ENCODE measurements at places on chromosomes 3 and 15.

DNA sequence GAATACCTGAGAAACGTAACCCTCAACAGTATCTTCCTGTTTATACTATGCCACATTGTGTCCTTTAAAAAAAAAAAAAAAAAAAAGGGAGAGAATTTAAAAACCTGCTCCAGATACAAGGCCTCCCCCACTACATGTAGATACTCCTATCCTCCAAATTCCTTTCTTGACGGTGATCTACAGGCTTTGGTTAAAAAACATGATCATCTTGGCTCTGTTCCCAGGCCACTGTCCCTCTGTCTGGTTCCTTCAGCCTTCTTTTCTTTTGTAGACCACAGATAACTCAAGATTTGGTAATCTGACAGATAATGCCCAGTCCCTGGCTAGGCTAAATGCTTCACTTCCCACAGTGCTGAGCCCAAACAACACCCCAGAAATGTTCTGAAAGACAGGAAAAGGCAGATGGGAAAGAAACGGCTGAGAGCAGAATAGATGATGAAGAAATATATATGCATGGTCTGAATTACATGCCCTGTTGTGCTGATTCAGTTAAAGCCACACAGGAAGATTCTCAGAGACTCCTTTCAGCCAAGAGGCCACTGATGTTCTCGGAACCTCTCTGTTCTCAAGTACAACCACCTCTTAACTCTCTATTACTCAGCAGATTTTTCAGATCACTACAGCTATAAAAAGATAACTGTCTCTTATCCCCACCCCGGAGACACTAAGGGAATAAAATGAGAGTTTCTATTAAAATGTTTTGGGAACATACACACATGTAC is 48.3 kb downstream of the NPTN start:
- DNase-seq: no peak

DNA sequence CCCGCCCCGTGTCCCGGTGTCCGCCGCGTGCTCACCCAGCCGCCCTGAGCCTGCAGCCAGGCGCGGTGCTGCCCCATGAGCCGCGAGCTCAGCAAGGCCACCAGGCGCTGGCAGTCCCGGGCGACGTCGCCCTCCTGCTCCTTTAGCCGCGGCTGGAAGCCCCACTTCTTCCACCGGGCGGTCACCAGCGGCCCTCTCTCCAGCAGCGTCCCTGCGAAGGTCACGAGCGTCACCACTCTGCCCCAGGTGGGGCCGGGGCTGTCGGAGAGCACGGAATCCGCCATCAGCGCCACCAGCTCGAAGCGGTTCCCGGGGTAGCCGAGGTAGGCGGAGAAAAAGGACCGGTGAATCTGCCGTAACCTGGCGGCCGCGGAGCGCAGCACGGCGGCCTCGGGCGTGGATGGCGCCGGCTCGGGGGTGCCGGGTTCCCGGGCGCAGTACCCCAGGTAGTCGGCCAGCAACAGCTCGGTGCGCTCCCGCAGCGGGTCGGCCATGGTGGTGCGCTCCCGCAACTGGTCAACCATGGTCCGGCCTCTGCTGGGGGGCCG is 298 bp downstream of the BCL2L10 start:
- DNase-seq: no peak

DNA sequence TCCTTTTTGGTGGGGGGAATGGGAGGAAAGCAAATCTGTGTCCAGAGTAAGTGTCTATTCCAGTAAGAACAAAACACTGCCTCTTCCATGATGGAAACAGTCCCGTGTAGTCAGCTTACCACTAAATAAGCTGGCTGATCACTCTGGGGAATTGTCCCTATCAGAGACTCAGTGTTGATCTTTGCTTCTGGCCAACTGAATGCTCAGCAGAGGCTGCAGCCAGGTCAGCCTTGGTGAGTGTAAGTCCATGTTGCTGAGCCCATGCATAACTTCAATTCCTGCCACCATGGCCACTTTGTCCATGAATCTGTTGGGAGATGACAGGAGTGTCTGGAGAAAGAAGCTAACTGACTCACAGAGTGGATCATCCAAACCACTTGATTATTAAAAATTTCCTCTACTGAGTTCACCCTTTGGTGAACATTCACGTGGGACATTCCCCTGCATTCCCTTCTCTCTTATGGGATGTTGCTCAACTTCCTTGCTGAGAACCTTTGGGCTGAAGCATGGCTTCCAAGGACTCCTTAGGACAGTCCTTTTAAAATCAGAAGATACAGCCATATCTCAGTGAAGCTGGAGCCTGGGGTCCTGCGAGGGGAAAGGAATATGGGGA is 33.9 kb upstream of the XCR1 start:
- no peak for DNase-seq

GRCh38 chr3:43785551-43785950 is 94.8 kb downstream of the ABHD5 start:
- no peak for DNase-seq

DNA sequence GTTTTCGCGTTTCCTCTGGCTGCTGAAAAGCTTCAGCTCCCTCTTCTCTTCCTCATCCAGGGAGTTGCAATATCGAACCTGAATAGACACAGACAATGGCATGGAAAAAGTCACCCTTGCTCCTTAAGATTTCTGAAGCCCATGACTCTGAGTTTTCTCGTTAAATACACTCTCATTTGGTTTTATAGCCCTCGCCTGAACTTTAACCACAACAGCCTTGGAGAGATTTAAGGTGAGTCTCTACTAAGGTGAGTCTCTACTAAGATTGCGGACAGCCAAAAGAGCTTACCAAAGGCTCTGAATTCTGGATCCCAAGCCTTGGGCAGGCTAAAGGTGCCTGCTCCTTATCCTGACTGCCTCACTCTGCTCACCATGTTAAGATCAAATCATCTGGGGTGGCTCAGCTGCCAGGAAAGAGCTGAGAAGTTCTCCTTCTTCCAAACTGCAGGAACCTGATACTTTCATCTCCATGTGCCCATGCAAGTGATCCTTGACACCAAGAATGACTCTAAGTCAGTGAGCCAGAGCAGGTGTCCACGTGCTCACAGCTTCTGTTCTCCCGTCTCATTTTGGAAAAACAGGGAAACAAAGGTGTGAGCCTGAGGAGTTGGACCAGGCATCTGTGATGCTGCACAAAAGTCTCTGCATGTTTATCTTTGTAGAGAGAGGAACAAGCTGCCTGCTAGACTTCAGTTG is 65.1 kb downstream of the PRICKLE2 start:
- DNase-seq: no peak
